CD4-positive, alpha-beta T cell (primary cell): ENCODE measurements at places on chromosomes 5 and 9. TPM values are rescaled to one million over a fixed set of nuclear protein-coding genes. Genes with fewer than 3 reads are reported as not detected.

- no peaks in the 10 kb centered on the region for H3K27me3 ChIP-seq
- no peaks in the 10 kb centered on the region for H3K4me1 ChIP-seq
- H3K27ac ChIP-seq = no peak overlapping the region
- no peak overlapping the region for H3K4me3 ChIP-seq
These were observed 70.8 kb upstream of the ENTREP1 start for GRCh38 chr9:69254223-69254622.

DNA sequence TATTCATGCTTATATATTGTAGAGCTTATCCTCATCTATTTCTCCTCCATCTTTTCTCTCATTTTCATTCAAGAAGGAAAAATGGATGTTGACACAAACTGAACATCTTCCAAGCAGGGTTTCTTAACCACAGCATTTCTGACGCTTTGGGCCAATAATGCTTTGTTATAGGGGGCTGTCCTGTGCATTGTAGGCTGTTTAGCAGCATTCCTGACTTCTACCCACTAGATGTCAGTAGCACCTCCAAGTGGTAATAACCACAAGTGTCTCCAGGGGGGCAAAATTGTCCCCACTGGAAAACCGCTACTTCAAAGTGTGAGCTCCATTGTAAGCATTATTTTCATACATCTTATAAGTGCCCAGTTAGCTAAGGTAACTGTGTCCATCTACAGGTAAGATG is 2.6 kb upstream of the TXNDC8 start:
- H3K27ac ChIP-seq = no peak overlapping the region
- no peaks in the 10 kb centered on the region for H3K27me3 ChIP-seq
- no peaks in the 10 kb centered on the region for H3K4me1 ChIP-seq
- no peak overlapping the region for H3K4me3 ChIP-seq

- peaks cover 37% of the 10 kb centered on the region for H3K4me1 ChIP-seq
- no peaks in the 10 kb centered on the region for H3K27me3 ChIP-seq
- no peak for DNase-seq
- peaks cover 1% of the 10 kb centered on the region for H3K36me3 ChIP-seq
- peak overlapping the region; percentile 31 for H3K4me3 ChIP-seq
- peak overlapping the region; percentile 76 for H3K27ac ChIP-seq
These were observed 9.3 kb downstream of the TMEM245 start for GRCh38 chr9:109110329-109111021.

- H3K36me3 ChIP-seq = peaks cover 29% of the 10 kb centered on the region
- no peak overlapping the region for H3K27ac ChIP-seq
- no peak for DNase-seq
- H3K27me3 ChIP-seq = no peaks in the 10 kb centered on the region
- H3K4me1 ChIP-seq = no peaks in the 10 kb centered on the region
These were observed 54.3 kb downstream of the SLC46A2 start for GRCh38 chr9:112836394-112836793.

GRCh38 chr9:120901755-120902568 is 24.6 kb downstream of the TRAF1 start:
- peaks cover 35% of the 10 kb centered on the region for H3K36me3 ChIP-seq
- no peaks in the 10 kb centered on the region for H3K27me3 ChIP-seq
- peak overlapping the region; percentile 92 for H3K27ac ChIP-seq
- no peak for DNase-seq
- H3K4me1 ChIP-seq = peaks cover 81% of the 10 kb centered on the region

DNA sequence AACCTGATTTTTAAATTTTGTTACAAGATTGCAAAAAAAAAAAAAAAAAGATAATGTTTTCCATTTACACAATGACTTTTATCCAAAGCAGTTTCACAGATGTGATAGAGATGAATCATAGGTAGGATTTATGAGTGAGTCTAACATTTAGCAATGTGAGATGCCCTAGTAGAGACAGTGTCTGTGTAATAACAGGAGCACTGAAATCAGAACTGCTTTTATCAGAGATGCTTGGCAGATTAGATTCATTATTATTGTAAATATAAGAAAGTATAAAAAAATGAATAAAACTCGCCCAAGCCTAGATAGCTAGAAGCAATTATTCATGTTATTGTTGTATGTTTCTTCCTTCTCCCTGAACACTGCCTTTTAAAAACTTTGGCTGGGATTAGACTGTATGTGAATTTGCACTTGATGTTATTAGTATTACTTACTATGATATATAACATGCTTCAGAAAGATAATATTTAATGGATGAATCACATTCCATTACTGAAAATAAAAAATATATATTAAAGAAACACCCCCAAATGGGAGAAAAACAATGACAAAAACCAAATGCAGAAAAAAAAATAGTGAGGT is 567.3 kb upstream of the KLF4 start:
- no peaks in the 10 kb centered on the region for H3K27me3 ChIP-seq
- H3K4me3 ChIP-seq = no peak overlapping the region
- no peaks in the 10 kb centered on the region for H3K36me3 ChIP-seq
- no peak for DNase-seq
- H3K4me1 ChIP-seq = no peaks in the 10 kb centered on the region
- H3K27ac ChIP-seq = no peak overlapping the region

Gene PTPN3
- total RNA-seq = not detected

Gene GABRA1
- not detected for total RNA-seq
